Neural progenitor cell (in vitro differentiated cells): ENCODE measurements at places on chromosomes 3 and 15. TPM values are rescaled to one million over a fixed set of nuclear protein-coding genes. Genes with fewer than 3 reads are reported as not detected.
A peak's percentile ranks its signal among the peaks of the same experiment; 100 is the strongest.

GRCh38 chr3:12405432-12406272 is 78.6 kb upstream of the TSEN2 start:
- H3K27me3 ChIP-seq, result no peaks in the 10 kb centered on the region
- no peaks in the 10 kb centered on the region for H3K36me3 ChIP-seq
- H3K4me1 ChIP-seq, result no peaks in the 10 kb centered on the region
- no peak for DNase-seq

The FBXO40 gene
- not detected in 2 replicates for total RNA-seq

- H3K27ac ChIP-seq, result no peak overlapping the region
- no peaks in the 10 kb centered on the region for H3K27me3 ChIP-seq
- DNase-seq, result no peak
- H3K36me3 ChIP-seq, result no peaks in the 10 kb centered on the region
- no peak overlapping the region for H3K4me3 ChIP-seq
- no peaks in the 10 kb centered on the region for H3K4me1 ChIP-seq
Measured at GRCh38 chr3:47227678-47228077, 54.9 kb downstream of the KIF9 start.

DNA sequence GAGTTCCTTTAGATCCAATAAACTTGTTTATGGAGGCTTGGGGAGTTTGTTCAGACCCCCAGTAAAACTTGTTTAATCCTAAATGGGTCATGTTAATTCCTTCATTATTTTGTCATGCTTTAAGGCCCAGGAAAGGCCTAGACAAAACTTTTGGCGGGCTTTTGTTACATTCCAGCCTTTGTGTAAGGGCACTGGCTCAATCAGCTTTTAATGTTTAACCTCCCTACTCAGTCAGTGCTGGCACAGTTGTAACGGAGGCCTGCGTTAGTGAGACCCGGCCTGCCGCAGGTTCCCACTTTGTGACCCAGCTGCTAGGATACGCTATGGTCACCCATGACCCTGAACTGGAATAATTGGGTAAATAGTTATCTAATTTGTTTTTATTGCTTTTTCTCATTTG is 59.2 kb downstream of the OXSM start:
- peak overlapping the region; percentile 40 for H3K27ac ChIP-seq
- H3K4me1 ChIP-seq, result no peaks in the 10 kb centered on the region
- DNase-seq, result peak; percentile 48
- H3K4me3 ChIP-seq, result no peak overlapping the region
- no peaks in the 10 kb centered on the region for H3K36me3 ChIP-seq

The INKA1 gene
- total RNA-seq, result 0.84 TPM in 1 of 2 replicates, not detected in the other

DNA sequence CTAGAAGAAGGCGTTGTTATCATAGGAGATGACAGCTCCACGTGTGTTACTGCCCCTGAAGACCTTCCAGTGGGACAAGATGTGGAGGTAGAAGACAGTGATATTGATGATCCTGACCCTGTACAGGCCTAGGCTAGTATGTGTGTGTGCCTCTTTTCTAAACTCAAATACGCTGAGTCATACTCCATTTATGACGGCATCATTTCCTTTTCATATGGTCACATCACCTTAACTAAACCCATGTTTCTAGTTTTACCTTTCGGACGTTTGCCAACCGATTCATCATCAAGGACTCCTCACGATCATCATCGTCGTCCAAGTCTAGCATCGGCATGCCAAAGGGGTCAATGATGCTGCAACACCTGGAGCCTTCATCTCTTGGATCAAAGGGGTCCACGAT is 149.0 kb downstream of the CBLB start:
- H3K4me1 ChIP-seq, result no peaks in the 10 kb centered on the region
- H3K27ac ChIP-seq, result no peak overlapping the region
- no peak for DNase-seq
- H3K27me3 ChIP-seq, result no peaks in the 10 kb centered on the region
- no peak overlapping the region for H3K4me3 ChIP-seq
- peaks cover 17% of the 10 kb centered on the region for H3K36me3 ChIP-seq

GRCh38 chr3:38345879-38346586 is 552 bp upstream of the XYLB start:
- no peaks in the 10 kb centered on the region for H3K4me1 ChIP-seq
- H3K36me3 ChIP-seq, result no peaks in the 10 kb centered on the region
- no peak overlapping the region for H3K27ac ChIP-seq
- peak overlapping the region; percentile 55 for H3K4me3 ChIP-seq
- peaks cover 18% of the 10 kb centered on the region for H3K27me3 ChIP-seq

- DNase-seq, result no peak
- H3K36me3 ChIP-seq, result peaks cover 45% of the 10 kb centered on the region
- H3K4me3 ChIP-seq, result no peak overlapping the region
- no peaks in the 10 kb centered on the region for H3K27me3 ChIP-seq
Measured at GRCh38 chr15:63056829-63057228, 14.3 kb downstream of the TPM1 start.

The VPS39 gene
- total RNA-seq, result 55.3 and 66.9 TPM in 2 replicates

The PLCB2 gene
- total RNA-seq, result 0.56 and 2.1 TPM in 2 replicates

- no peak overlapping the region for H3K4me3 ChIP-seq
- DNase-seq, result no peak
- H3K36me3 ChIP-seq, result no peaks in the 10 kb centered on the region
- H3K27ac ChIP-seq, result no peak overlapping the region
- H3K4me1 ChIP-seq, result peaks cover 28% of the 10 kb centered on the region
Measured at GRCh38 chr15:51243774-51244173, 94.6 kb downstream of the CYP19A1 start.

DNA sequence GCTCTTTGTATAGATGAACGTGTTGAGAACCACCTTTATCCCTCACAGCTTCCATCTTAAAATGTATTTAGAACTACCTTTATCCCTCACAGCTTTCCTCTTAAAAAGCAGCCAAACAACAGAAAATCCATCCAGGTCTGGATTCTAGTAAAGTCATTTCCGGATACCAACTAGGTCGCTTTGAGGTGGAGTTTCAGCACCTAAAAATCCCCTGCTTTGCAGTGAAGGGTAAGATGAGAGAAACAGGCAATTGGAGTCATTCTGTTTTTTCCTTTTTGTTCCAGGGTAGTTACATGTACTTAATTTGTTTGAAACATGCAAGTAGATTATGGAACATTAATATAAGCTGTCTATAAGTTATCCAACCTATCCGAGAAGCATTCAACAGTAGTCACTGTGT is 192.0 kb downstream of the UBE2E2 start:
- H3K36me3 ChIP-seq, result no peaks in the 10 kb centered on the region
- no peak overlapping the region for H3K27ac ChIP-seq
- H3K27me3 ChIP-seq, result no peaks in the 10 kb centered on the region
- DNase-seq, result no peak
- peaks cover 10% of the 10 kb centered on the region for H3K4me1 ChIP-seq
- no peak overlapping the region for H3K4me3 ChIP-seq

The LRRC31 gene
- total RNA-seq, result not detected in 2 replicates

The NCK1 gene
- total RNA-seq, result 28.3 and 46.5 TPM in 2 replicates

DNA sequence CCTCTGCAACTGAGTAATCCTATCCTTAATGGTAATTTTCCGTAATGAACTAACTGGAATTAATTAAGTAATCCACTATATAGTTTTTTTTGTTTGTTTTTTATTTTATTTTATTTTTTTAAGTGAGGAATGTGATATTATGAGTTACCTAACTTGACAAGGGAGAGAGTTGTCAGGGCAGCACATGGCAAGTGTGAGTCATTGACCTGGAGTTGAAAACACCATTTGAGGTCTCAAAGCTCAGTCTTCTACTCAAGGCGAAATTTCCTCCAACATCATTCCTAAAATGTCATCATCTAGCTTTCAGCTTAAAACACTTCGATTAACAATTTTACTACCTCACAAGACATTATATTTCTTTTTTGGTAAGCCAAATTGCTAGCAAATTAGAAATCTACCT is 87.8 kb downstream of the NECTIN3 start:
- H3K27ac ChIP-seq, result no peak overlapping the region
- no peak overlapping the region for H3K4me3 ChIP-seq
- no peaks in the 10 kb centered on the region for H3K27me3 ChIP-seq
- no peak for DNase-seq
- H3K4me1 ChIP-seq, result no peaks in the 10 kb centered on the region

GRCh38 chr3:86208772-86209171 is 782.2 kb downstream of the VGLL3 start:
- no peaks in the 10 kb centered on the region for H3K27me3 ChIP-seq
- no peaks in the 10 kb centered on the region for H3K36me3 ChIP-seq
- H3K4me1 ChIP-seq, result no peaks in the 10 kb centered on the region
- no peak overlapping the region for H3K4me3 ChIP-seq
- H3K27ac ChIP-seq, result no peak overlapping the region

The ST8SIA2 gene
- 13.6 and 17.8 TPM in 2 replicates for total RNA-seq
